ENCODE measurements at places on chromosomes 4 and X. TPM values are rescaled to one million over a fixed set of nuclear protein-coding genes. Genes with fewer than 3 reads are reported as not detected.

DNA sequence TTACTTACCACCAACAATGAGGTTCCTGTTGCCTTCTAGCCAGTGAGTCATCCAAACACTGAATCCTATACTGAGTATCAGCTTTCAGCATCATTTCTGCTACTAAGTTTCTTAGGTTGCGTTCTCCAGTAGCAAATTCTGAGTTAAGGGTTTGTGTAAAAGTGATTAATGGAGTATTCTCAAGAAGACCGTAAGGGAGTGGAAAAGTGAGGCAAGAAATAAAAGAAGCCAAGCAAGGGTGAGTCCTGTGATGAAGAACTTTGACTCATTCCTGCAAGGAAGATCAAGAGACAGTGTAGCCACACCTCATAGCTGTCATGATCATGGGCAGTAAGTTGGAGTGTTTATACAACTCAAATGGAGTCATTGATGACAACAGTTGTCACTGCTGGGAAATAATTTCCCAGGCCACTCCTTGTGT lies 446.2 kb downstream of the RAPGEF2 start:
- no peak for DNase-seq

- no peak for DNase-seq
These were observed 2.8 kb downstream of the CCNQ start for GRCh38 chrX:153595859-153596857.

DNA sequence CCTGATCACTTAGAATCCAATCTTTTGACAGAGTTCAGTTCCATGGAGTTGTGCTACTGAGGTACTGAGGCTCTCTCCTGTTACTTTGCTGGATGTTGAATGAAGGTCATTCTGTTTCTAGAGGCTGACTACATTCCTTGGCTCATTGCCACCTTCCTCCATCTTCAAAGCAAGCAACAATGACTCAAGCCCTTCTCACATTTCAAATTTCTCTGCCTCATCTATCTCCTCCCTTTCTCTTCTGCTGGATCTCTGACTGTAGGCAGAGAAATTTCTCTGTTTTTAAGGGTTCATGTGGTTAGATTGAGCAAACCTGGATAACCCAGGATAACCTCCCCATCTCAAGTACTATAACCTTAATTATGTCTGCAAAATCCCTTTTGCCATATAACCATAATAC lies 775.4 kb downstream of the STPG2 start:
- DNase-seq: no peak

- DNase-seq: no peak
These were observed 81.2 kb downstream of the SPRY1 start for GRCh38 chr4:123477711-123478209.

GRCh38 chr4:112819729-112820128 lies 182.8 kb downstream of the LARP7 start:
- DNase-seq: no peak

GRCh38 chrX:69285881-69286564 lies 120.8 kb upstream of the PJA1 start:
- DNase-seq: peak; percentile 42

GRCh38 chrX:1453951-1454785 lies 1.5 kb upstream of the ASMTL start:
- peak; percentile 78 for DNase-seq

DNA sequence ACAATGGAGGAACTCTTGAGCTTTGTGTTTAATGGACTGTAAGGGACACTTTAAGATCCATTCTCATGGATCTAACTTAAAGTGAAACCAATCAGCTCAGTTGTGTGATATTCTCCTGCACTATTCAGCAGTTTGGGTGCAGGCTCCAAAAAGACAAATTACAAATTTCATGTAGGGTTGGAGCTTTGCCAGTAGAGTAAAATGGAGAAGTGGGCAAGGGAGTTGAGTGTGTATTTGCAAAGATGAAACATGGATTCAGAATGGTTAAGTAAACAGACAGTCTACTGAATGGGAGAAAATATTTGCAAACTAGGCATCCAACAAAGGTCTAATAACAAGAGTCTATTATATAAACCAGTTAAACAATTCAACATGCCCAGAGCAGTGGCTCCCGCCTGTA lies 21.2 kb upstream of the MID2 start:
- DNase-seq: no peak

GRCh38 chr4:66331761-66332160 lies 661.5 kb upstream of the EPHA5 start:
- no peak for DNase-seq

DNA sequence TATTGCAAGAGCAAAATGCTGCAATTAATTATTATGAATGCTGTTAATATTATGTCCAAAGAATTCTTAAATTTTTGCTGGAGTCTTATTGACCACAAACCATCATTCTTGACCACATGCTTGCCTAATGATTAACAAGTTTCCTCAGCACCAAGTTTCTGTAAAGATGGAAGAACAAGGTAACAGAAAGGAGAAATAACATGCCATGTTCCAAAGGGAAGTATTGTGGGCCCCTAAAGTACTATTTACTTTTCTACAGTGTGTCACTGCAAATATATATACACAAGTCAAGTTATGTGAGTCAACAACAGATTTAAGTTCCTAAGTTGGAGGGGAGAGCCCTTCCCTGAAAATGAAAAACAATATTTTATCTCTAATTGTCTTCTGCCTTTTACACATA lies 20.6 kb downstream of the FAM47E start:
- no peak for DNase-seq

DNA sequence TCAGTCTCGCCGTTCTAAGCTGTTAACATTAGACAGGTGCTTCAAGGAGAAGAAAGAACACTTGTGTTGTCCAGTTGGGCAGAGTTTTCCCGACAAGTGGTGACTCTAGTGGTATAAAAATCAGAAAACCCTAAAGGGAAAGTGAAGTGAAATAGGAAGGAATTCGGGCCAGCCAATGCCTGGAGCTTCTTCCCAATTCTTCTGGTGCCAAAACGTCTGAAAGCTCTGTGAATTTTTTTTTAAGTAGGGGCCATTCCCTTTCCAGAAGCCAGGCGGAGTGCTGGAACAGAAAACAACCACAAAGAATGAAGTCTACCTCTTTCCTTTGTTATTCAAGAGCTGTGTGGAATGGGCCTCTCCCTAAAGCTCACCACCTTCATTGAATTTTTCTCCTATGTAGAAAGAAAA lies 43.1 kb upstream of the PPARGC1A start:
- DNase-seq: no peak

GRCh38 chr4:48565362-48566033 lies 75.4 kb downstream of the ZAR1 start:
- no peak for DNase-seq

- DNase-seq: no peak
These were observed 30.0 kb downstream of the RCHY1 start for GRCh38 chr4:75484190-75484589.

The HERC5 gene
- 0.98 TPM for total RNA-seq

The RTL5 gene
- 3.0 TPM for total RNA-seq

The PRRG3 gene
- 2.1 TPM for total RNA-seq

The ALPK1 gene
- total RNA-seq: 23.0 TPM

The ARHGAP6 gene
- total RNA-seq: 1.4 TPM

The PABPC4L gene
- total RNA-seq: 0.39 TPM

The RAI2 gene
- 3.5 TPM for total RNA-seq

The TFE3 gene
- total RNA-seq: 26.6 TPM
